ENCODE measurements at places on chromosomes 4 and X. TPM values are rescaled to one million over a fixed set of nuclear protein-coding genes. Genes with fewer than 3 reads are reported as not detected.

The FBXO8 gene
- total RNA-seq, result 10.5 TPM

The NIPAL1 gene
- total RNA-seq, result 0.78 TPM

The OTUD6A gene
- total RNA-seq, result not detected

The RAB9B gene
- not detected for total RNA-seq

The MAGEB17 gene
- not detected for total RNA-seq

The HPGDS gene
- total RNA-seq, result not detected

The GPR34 gene
- not detected for total RNA-seq

The TEX13B gene
- total RNA-seq, result not detected

The WDR17 gene
- total RNA-seq, result 3.3 TPM

The USP17L11 gene
- not detected for total RNA-seq

The ADGRG4 gene
- total RNA-seq, result not detected

The REPS2 gene
- 1.3 TPM for total RNA-seq

The GLOD5 gene
- not detected for total RNA-seq

The CCKAR gene
- total RNA-seq, result not detected

The SSX4B gene
- not detected for total RNA-seq

The NELFA gene
- 22.7 TPM for total RNA-seq

The LRAT gene
- not detected for total RNA-seq

The POLN gene
- 1.8 TPM for total RNA-seq

The PCYT1B gene
- total RNA-seq, result not detected

The SETD7 gene
- 42.8 TPM for total RNA-seq

The KLHL4 gene
- 6.2 TPM for total RNA-seq

The TMEM128 gene
- 11.1 TPM for total RNA-seq

The ARMCX2 gene
- 0.06 TPM for total RNA-seq

The NRK gene
- total RNA-seq, result not detected

The GPRIN3 gene
- 1.5 TPM for total RNA-seq

The IL2 gene
- total RNA-seq, result not detected

The STBD1 gene
- 12.7 TPM for total RNA-seq

The NXF2B gene
- total RNA-seq, result not detected

The SLC26A1 gene
- total RNA-seq, result 0.60 TPM

The HUWE1 gene
- 68.9 TPM for total RNA-seq

The FAM53A gene
- 0.68 TPM for total RNA-seq

The TMEM144 gene
- total RNA-seq, result 3.1 TPM

The NPY2R gene
- not detected for total RNA-seq

The C4orf36 gene
- 1.3 TPM for total RNA-seq

The POLA1 gene
- total RNA-seq, result 10.6 TPM

The CDX4 gene
- total RNA-seq, result not detected

The FOXR2 gene
- not detected for total RNA-seq

The NCAPG gene
- total RNA-seq, result 22.1 TPM

The NOA1 gene
- total RNA-seq, result 16.5 TPM

The BEX1 gene
- not detected for total RNA-seq

The HHIP gene
- 0.60 TPM for total RNA-seq

The SMIM31 gene
- not detected for total RNA-seq

The MGAT4D gene
- total RNA-seq, result not detected

The SLC6A14 gene
- not detected for total RNA-seq

The PLXNB3 gene
- 3.3 TPM for total RNA-seq

The EVC gene
- total RNA-seq, result 7.7 TPM

The ATOH1 gene
- not detected for total RNA-seq

The TAF7L gene
- 0.20 TPM for total RNA-seq

Measured in A549 treated with Mapracorat at 1 μM for 4 hours (cell line).